ENCODE measurements at places on chromosomes 1 and 21.

DNA sequence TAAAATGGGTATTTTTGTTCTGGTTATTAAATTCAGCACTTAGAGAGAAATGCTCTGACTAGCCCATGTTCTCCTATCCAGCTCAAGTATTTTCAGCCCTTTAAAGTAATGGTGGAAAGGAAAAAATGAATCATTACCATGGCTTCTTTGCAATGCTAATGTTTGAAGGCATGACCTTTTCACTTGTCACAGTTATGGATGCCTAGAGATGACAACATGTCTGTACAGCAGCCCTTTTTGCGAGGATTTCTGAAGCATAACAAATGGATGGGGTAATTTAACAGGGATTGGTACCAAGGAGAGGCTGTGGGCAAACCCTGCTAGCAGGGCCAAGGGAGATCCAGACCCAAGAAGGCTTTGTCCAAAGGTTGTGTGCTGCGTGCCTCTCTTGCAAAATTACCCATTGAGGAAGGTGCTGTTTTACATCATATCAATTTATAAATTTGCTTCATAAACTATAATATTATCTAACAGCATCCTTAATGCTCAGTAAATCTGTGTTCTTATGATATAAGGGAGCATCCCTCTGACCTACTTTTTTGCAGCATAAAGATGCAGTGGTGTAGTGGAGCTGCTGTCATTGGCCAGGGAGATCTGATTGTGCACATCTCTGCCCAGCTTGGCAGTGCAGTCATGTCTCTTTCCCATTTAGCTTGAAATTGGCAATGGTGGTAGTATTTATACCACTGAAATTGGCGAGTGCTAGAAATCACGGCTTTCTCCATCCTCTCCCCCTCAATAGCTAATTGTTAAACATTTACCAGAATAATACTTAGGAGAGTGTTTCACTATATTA lies 327.1 kb downstream of the PCP4 start:
- DNase-seq, result no peak

DNA sequence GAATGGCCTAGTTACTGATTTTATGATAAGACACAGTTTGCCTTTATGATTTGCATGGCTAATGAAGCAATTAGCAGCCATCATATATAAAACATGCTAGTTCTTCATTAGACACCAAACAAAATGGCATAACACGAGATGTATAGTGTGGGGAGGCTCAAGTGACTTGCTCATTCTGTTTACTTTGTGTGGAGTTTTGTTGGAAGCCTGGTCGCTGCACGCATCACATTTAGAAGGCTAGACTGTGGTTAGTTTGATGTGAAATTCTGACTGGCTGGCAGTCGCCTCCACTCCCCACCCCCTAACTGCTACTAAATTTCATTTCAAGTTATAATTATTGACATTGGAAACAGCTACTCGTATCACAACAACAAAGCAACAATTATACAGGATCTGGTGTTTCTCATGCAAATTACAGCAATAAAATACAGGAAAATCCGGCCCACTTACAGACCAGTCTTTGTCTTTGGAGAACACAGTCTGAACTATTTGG lies 356.1 kb downstream of the LMO4 start:
- DNase-seq, result no peak

- DNase-seq, result peak; percentile 43
These were observed 33.9 kb upstream of the LGALS8 start for GRCh38 chr1:236489710-236490377.

- DNase-seq, result no peak
These were observed 69.6 kb downstream of the DUSP10 start for GRCh38 chr1:221672239-221672645.

- no peak for DNase-seq
These were observed 30.4 kb upstream of the DISP3 start for GRCh38 chr1:11448373-11449099.

DNA sequence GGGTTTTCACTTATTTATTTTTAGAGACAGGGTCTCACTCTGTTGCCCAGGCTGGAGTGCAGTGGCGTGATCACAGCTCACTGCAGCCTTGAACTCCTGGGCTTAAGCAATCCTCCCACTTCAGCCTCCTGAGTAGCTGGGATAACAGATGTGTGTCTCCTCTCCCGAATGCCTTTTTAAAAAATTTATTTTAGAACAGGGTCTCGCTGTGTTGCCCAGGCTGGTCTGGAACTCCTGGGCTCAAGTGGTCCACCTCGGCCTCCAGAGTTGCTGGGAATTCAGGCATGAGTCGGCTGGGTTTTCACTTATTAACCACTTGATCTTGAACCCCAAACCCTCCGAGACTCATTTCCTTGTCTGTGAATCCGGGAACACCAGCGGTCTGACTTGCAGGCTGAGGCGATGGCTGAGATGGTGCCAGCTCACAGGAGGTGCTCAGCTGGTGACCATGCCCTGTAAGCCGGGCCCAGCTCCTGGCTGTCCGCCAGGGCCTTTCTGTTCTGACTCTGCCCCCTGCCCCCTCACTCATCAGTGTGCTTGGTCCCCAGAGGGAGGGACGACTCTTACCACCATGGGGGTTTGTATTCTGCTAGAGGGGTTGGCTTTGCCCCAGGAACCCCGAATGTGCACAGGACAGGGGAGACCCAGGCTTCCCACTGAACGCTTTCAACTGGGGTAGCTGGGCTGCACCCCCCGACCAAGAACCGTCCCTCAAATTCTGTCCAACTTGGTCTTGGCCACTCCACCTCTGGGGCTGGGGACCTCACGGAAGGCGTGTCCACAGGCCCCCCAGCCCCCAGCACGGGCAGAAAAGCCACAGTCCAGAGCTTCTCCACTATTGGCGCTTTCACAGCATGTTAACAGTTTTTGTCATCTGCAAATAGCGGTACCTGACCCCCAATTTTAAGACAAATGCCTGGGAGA lies 22.5 kb downstream of the MMEL1 start:
- DNase-seq, result no peak

GRCh38 chr1:171081314-171081753 lies 9.4 kb upstream of the FMO3 start:
- no peak for DNase-seq

DNA sequence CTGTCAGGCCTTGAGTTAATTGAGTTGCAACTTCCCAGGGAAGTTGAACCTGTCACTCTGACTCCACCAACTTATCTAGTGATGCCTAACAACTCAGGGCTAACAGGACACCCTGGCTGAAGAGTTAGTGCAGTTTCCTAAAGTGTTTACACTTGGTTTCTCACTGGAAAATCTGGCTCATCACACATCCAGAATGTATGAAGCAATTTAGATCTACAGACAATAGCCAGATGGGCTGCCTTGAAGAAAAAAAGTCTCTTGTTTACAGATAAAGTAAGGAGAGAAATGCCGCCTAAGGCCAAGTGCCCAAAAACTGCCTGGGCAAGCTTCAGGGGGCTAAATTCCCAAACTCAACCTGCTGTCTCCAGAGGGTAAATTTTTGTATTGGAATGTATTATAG lies 446.3 kb upstream of the NCAM2 start:
- DNase-seq, result no peak
